DND-41 (cell line): ENCODE measurements at places on chromosomes 4 and X.

DNA sequence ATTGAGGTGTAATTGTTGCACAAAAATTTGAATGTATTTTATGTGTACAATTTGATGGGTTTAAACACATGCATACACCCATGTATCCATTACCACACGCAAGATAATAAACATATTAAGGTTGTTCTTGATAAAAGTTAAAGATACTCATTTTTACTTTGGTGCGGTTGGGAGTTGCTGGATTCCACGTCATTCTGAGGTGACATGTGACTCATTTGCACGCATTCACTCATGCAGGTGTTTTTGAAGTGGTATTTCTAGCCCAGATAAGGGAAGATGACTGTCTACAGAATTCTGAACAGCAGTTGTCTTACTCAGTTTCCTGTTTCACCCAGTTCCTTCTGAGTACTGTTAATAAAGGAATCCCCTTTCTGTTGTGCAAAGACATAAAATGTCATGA, 142.0 kb downstream of the RTL3 start:
- DNase-seq = peak; percentile 65

GRCh38 chr4:109801895-109802319, at the start of gene CFI:
Gene CFI (minus strand): TSS chr4:109801999. CDS start chr4:109801971, 28 bp downstream.
- DNase-seq = no peak

- no peak for DNase-seq
Measured at GRCh38 chr4:52052475-52052780, 1.3 kb downstream of the SPATA18 start.

DNA sequence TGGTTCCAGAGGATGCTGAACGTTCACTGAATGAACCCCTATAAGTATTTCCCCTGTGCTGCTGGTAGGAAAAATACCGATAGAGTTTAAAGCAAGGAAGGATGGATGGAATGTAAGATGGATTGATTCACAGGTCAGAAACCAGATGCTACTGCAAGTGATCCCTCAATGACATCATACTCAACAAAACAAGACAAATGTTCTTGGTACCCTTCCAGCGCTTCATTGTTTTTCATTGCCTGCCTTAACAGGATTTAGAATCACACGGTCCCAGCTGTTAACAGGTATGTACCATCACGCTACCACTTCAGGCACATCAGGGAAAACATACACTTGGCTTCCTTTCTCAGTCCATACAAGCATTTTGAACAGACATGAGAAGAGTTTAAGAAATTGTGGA, 118.1 kb upstream of the TLR3 start:
- DNase-seq = no peak

GRCh38 chr4:13665701-13666660, 38.5 kb upstream of the BOD1L1 start:
- DNase-seq = no peak

DNA sequence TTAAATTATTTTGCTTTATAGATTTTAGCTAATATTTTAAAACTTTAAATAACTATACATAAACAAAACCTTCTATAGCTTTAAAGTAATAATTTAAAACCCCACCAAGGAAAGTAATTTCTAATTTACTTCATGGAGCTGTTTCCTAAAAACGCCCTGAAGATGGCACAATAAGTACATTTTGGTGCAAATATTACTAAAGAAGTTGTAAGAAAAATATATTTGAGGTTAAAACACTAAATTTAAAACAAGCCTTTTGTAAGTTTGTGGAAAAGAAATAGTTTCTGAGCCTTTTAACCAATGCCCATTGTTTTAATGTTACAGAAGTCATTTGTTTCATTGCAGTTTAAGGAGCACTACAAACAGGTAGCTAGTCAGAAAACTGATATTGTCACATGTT, 137.4 kb upstream of the AGA start:
- no peak for DNase-seq

GRCh38 chr4:189124149-189124758, 816.4 kb upstream of the FRG1 start:
- no peak for DNase-seq

DNA sequence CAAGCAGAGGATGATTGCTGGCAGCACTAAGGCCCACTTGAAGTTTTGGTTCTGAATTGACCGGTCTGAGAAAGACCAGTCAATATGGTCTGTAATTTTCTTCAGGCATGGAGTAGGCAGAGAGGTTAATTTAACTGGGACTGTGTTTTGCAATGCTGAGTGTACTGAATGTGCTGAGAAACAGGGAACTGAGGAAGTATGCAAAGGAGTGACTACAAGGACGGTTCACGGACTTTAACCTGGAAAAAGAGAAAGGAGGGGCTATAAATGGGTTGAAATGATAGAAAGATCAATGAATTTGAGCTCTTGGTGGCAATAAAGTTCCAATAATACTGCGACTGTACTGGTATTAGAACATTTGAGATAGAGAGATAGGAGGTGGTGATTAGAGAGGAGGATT, 84.5 kb downstream of the MAGEB17 start:
- DNase-seq = no peak

DNA sequence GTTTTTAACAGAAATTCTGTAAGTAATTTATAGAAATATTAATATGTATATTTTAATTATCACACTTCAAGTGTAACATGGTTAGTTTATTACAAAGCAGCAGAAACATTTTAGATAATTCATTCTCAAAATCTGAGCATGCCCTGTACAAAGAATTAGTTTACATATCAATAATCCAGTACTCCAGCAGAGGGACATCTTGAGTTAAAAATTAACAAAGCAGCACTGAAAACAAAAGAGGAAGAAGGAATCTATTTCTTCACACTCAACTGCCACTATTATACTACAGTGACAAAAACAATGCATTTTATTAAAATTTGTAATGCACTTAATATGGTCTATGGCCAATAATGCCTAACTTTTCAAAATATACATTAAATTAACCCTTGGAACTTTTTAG, 179.1 kb upstream of the KLHL4 start:
- DNase-seq = no peak

DNA sequence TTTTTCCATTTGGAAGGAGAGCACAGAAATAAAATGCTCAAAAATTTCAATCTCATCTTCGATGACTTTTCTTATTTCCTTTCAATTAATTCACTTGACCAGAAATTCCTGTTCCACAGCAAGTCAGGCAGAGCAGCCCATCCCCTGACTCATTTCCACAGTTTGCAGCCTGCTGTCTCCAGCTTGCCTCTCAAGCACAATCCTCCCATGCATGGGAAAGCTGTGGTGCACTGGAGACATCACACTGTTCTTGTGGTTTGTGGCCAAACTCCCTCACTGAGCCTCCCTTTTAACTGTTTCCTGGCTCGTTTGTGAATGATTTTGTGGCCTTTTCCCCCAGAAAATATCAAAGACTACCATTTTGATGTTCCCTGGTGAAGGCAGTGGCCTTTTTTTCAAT, 114.0 kb upstream of the ENPEP start:
- peak; percentile 89 for DNase-seq

DNA sequence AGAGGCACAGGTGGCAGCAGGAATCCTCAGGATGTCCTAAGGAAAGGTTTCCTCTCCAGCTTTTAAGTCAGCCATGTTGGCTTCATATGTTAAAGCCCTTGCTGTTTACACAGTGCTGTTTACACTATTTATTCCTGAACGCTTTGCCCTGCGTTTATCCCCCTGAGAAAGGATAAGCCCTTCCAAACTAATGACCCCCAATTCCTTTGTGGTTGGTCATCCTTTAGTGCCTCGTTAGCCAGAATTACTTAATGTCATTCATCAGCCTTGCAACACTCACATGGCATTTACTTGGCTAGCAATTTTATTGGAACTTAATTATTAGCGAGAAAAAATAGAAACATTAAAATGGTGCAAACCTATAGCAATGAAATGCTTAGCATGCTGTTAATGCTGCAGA, 23.8 kb downstream of the VCX2 start:
- DNase-seq = no peak

GRCh38 chrX:12693754-12694153, 97.5 kb upstream of the PRPS2 start:
- DNase-seq = no peak

GRCh38 chr4:36249610-36250009, 5.3 kb upstream of the ARAP2 start:
- no peak for DNase-seq

- peak; percentile 35 for DNase-seq
Measured at GRCh38 chrX:7444967-7445366, 297.0 kb upstream of the PUDP start.

DNA sequence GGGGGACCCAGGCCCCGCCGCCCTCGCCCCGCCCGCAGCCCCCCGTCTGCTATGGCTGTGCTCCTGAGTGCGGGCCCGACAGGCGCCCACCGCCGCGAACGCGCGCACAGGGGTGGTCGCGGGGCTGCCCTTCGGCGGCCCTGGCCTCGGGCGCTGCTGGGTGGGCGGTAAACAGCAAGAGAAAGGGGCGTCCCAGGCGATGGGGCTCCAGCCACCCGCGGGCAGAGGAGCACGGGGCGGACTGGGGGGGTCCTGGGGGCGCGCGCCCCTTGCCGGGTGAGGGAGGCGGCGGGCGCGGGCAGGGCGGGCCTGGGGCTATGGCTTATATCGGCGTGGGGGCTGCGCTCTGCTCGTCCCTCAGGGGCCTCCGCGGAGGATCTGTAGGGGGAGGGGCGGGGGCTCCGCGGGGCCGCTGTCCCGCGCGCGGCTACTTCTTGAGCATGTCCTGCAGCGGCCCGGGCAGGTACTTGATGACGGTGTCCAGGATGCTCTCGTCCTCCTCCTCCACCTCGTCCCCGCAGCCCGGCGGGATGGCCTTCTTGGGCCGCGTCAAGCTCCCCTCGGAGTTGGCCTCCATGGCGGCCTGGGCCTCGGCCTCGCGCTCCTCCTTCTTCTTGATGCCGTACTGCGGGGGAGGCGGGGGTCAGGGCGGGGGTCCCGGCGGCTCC, 39.7 kb downstream of the CPLX1 start:
- DNase-seq = no peak

- no peak for DNase-seq
Measured at GRCh38 chr4:41154010-41154813, 60.1 kb downstream of the APBB2 start.

- no peak for DNase-seq
Measured at GRCh38 chr4:19130866-19131265, 1109.3 kb upstream of the LCORL start.

- peak; percentile 67 for DNase-seq
Measured at GRCh38 chrX:20320461-20321159, 53.9 kb upstream of the RPS6KA3 start.

DNA sequence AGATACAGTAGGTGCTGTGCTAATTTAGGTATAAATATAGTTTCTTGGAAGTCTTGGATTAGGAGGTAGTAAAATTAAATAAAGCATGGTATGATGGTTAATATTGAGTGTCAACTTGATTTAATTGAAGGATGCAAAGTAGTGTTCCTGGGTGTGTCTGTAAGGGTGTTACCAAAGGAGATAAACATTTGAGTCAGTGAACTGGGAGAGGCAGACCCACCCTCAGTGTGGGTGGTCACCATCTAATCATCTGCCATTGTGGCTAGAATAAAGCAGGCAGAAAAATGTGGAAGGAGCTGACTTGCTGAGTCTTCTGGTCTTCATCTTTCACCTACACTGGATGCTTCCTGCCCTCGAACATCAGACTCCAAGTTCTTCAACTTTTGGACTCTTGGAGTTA, 153.7 kb upstream of the GK2 start:
- no peak for DNase-seq

- DNase-seq = no peak
Measured at GRCh38 chr4:13539619-13540445, 4.5 kb downstream of the NKX3-2 start.

GRCh38 chr4:174316546-174316945, 32.8 kb downstream of the CEP44 start:
- DNase-seq = no peak

DNA sequence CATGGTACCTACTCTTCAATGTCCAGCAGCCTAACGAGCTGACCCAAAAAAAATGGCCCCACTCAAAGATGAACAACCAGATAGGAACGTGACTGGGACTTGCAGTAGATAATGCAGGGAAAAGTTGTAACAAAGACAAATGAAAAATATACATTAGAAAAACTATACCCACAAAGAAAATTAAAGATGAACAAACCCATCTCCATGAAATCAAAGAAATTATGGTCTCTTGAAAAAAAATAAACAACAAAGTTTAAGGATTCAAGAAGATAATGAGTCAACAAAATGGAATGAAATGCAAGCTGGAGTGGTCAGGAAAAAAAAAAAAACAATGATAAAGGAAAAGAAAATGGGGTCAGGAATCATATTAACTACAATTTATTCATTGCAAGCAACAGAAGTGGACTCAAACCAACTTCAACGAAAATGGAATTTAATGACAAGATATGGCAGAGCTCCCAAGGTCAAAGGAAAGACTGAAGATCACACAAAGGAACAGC, 309.8 kb upstream of the GALNT7 start:
- no peak for DNase-seq

DNA sequence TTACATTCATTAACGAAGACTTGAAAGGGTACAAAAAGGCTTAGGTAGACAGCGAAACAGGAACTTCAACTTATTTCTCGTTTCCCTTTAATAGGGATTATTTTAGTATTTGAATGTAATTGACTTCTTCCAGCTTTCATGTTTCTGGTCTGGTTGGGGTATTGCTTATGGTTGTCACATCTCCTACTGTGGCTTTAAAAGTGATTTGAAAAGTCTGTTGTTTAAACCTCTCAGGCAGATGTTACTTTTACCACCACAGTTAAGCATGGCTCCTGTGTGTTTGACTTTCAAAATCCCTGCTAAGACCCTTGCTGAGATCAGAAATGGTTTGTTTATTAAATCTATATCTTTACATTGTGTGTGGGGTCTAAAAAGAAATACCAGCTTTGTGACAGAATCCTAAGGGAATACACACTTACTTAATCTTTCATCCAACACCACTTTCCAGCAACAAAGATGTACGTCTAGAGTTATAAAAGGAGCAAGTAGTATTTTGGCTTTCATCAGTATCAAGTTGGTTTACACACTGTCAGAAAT, 661.2 kb downstream of the FAT4 start:
- no peak for DNase-seq

- DNase-seq = peak; percentile 63
Measured at GRCh38 chrX:136147315-136147901, at the start of gene FHL1. Gene FHL1 (plus strand): TSS chrX:136147533.

GRCh38 chrX:35557916-35558315, 240.2 kb upstream of the MAGEB16 start:
- DNase-seq = no peak

- DNase-seq = no peak
Measured at GRCh38 chr4:61427099-61427817, 227.1 kb downstream of the ADGRL3 start.

DNA sequence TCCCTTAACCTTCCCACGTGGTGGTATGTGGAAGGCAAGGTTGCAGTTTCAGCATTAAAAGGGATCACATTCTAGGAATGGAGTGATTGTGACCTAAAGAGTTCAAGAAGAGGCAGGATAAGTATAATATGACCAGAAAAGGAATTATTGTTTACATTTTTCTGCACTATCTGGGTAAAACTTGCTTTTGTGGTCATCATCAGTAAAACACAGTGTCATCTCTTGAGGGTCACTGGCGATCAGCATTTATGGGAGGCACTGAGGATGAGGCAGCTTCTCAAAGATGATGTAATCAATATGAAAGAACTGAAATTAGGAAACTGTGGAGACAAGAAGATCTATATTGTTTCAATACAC, 88.7 kb downstream of the CFAP299 start:
- DNase-seq = no peak

DNA sequence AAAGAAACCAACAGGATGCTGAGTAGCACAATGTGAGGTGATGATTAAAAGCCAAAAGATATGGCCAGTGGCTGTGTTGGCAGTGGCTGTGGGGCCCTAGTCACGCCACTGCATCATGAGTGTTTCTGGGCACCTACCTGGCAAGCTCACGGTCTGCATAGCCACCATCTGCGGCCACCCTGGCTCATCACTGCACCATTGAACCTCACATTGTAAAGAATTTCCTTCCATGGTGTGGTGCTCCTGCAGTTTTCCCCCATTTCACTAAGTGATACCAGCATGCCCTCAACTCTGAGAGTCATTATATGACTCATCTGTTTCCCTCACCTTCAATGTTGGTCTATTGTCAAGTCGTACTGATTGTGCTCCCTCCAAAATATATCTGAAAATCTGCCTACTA, 45.5 kb upstream of the CLNK start:
- no peak for DNase-seq
